ENCODE measurements at places on chromosomes 6 and 20.

GRCh38 chr6:17336425-17336824 is 55.3 kb downstream of the RBM24 start:
- no peaks in the 10 kb centered on the region for H3K27me3 ChIP-seq
- H3K36me3 ChIP-seq = no peaks in the 10 kb centered on the region
- H3K27ac ChIP-seq = no peak overlapping the region
- H3K4me1 ChIP-seq = peaks cover 11% of the 10 kb centered on the region
- no peak overlapping the region for H3K4me3 ChIP-seq

GRCh38 chr20:36812594-36813463 is 39.3 kb upstream of the DSN1 start:
- no peak for DNase-seq
- H3K4me1 ChIP-seq = peaks cover 9% of the 10 kb centered on the region
- no peaks in the 10 kb centered on the region for H3K27me3 ChIP-seq
- H3K4me3 ChIP-seq = no peak overlapping the region
- peaks cover 32% of the 10 kb centered on the region for H3K36me3 ChIP-seq
- no peak overlapping the region for H3K27ac ChIP-seq

- DNase-seq = no peak
- H3K4me3 ChIP-seq = no peak overlapping the region
- H3K27me3 ChIP-seq = no peaks in the 10 kb centered on the region
- no peaks in the 10 kb centered on the region for H3K4me1 ChIP-seq
- no peak overlapping the region for H3K27ac ChIP-seq
Observed at GRCh38 chr20:53212018-53212417, 239.9 kb downstream of the TSHZ2 start.

DNA sequence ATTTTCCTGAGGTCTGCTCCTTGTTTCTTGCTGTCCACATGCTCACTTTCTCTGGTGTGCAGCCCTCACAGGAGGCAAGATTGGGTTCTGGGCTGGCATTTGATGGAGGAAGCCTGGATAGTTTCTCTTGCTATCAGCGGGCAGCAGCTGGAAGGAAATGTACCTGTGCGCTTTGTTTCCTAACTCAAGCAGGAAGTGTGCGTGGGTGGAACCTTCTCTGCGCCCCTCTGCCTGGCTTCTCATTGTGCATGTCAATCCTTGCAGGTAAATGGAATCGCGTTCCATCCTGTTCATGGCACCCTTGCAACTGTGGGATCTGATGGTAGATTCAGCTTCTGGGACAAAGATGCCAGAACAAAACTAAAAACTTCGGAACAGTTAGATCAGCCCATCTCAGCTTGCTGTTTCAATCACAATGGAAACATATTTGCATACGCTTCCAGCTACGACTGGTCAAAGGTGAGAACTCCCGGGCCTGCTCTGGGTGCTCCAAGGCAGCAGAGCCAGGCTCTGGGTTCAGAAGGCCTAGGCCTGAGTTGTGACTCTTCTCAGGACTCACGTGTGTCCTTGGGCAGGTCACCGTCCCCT is 16.8 kb upstream of the RBM38 start:
- H3K4me3 ChIP-seq = no peak overlapping the region
- H3K4me1 ChIP-seq = no peaks in the 10 kb centered on the region
- no peak for DNase-seq

DNA sequence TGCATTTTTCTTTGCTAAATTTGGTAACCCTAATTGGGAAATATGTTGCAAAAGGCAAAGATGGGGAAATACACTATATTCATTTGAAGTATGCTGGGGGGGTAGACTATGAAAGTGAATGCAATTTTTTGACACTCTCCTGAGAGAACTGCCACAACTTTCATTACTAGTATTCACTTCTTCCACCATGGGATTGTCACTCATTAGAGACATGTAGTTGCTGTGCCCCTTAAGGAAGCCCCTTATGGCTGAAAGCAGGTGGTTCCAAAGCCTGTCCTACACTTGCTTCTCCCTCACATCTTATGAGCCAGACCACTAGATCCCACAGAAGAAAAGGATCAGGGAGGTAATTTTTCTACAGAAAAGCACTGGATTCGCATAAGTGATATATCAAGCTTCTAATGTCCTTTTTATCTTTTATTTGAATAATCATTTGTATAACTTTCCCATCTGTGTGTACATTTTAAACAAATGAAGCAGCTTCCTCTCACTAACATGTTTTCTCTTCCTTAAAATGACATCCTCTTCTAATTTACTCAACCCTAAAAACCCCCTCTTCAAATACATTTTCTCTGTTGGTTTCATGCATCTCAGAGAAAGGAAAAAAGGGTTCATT is 83.8 kb downstream of the GCLC start:
- H3K36me3 ChIP-seq = no peaks in the 10 kb centered on the region
- H3K27ac ChIP-seq = no peak overlapping the region
- H3K4me3 ChIP-seq = no peak overlapping the region
- peaks cover 14% of the 10 kb centered on the region for H3K4me1 ChIP-seq
- no peak for DNase-seq

Measured in HepG2 (cell line).